ENCODE measurements at places on chromosomes 5 and 9.

DNA sequence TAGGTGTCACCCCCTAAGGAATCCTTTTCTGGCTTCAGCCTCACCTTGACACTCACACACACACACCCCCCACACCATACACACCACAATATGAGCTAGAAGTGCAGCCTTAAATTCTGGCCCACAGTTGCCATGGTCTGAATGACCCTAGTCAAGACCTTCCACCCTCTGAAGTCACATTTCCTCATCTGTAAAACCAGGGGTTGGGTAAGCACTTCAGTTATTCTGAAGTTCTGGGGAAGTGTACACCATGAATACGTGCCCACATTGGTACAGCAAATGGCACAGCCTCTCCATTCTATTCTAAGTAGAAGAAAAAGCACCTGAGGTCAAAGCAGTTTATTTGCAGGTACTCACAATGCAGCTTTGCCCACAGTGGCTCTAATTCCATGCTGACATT lies 372.8 kb upstream of the KLF4 start:
- DNase-seq, result no peak
- H3K36me3 ChIP-seq, result no peaks in the 10 kb centered on the region
- H3K27ac ChIP-seq, result no peak overlapping the region
- H3K27me3 ChIP-seq, result no peaks in the 10 kb centered on the region

DNA sequence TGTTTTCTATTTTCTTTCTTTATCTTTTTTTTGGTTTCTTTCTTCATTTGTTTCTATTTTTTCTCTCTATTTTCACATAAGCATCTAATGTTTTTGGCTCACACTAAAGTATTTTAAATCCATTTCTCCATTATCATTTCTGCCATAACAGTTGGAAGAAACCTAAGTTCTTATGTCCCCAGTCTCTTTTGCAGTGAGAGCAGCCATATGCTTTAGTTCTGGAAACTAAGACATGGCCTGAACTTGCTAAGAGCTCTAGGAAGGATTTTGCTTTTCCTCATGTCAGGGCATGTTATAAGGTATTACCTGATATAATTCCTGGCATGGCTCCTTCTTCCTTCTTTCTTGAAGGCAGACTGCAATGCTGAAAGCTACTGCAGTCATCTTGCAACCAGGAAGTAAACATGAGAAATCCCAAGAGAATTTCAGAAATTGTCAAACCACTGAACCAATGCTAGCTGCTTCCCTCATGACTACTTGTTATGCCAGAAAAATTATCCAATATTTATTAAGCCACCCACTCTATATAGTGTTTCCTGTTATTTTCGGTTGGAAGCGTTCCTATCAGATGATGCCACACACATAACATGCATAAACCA lies 171.1 kb downstream of the TAF11L14 start:
- H3K4me3 ChIP-seq, result no peak overlapping the region
- no peak overlapping the region for H3K27ac ChIP-seq
- H3K27me3 ChIP-seq, result no peaks in the 10 kb centered on the region
- no peaks in the 10 kb centered on the region for H3K36me3 ChIP-seq
- H3K4me1 ChIP-seq, result no peaks in the 10 kb centered on the region
- DNase-seq, result no peak

DNA sequence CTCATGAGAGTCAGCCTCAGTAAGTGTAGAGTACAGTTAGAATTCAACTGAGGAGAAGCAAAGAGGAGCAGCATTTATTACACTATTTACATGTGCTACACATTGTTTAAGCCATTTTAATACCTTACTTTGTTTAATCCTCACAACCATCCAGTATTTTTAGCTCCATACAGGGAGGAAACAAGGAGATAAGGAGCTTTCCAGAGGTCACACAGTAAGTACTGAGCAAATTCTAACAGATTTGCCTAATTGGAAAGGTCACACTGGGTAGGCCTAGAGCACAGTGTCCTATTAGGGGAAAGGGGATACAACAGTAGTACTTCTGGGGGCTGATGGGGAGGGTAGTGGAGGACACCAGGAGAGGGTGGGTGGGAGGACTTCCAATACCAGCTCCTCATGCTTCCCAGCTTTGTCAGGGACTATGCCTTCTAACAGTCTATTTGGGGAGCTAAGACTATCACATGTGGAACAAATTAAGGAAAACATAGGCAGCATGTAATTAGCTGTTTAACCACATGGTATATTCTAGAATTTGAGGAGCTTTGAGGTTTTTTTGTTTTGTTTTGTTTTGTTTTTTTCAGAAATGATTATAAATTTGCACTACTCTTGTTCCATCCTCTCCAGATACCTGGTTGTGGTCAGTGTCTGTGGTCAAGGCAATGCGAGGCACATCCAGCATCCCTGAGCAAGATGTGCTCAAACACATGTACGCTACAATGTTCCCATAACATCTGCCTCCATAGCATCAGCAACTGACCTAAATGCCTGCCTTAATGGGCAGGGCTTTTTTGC lies 96.0 kb upstream of the SLC12A2 start:
- no peak overlapping the region for H3K27ac ChIP-seq
- no peaks in the 10 kb centered on the region for H3K27me3 ChIP-seq
- no peaks in the 10 kb centered on the region for H3K4me1 ChIP-seq
- DNase-seq, result no peak
- no peaks in the 10 kb centered on the region for H3K36me3 ChIP-seq

DNA sequence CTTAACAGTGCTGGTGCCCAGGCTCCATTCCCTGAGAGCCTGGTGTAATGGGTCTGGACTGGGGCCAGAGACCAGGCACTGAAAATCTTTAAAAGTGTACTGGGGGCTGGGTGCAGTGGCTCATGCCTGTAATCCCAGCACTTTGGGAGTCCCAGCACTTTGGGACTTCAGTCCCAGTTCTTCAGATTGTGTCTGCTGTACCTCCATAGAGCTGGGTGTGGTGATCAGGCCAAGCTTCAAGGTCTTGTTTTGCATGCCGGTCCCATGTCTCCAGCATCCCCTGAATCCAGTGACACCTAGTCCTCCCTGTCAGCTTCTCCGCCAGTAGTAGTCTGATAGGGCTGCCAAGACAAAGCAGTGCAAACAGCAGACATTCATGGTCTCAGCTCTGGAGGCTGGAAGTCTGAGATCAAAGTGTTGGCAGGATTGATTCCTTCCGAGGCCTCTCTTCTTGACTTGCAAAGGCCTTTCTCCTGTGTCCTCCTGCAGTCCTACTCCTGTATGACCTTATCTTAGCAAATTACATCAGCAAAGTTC lies 108.2 kb downstream of the SYK start:
- H3K4me1 ChIP-seq, result no peaks in the 10 kb centered on the region
- no peak overlapping the region for H3K4me3 ChIP-seq
- H3K27me3 ChIP-seq, result no peaks in the 10 kb centered on the region

DNA sequence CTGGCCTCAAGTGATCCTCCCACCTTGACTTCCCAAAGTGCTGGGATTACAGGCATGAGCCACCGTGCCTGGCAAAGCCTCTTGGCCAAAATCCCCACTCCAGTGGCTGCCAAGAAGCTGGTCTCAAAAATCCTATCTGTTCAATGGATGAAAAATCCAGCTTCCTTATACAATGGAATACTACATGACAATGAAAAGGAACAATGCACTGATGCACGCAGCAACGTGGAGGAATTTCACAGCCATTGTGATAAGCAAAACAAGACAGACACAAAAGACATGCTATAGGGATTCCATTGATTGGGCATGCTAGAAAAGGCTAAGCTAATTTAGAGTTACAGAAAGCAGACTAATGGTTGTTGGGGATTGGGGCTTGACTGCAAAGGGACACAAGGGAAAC lies 13.1 kb upstream of the SFXN1 start:
- H3K27ac ChIP-seq, result no peak overlapping the region
- DNase-seq, result no peak
- no peaks in the 10 kb centered on the region for H3K4me1 ChIP-seq
- no peak overlapping the region for H3K4me3 ChIP-seq
- no peaks in the 10 kb centered on the region for H3K36me3 ChIP-seq

Data from adrenal gland (tissue), 19 donors.